ENCODE measurements at places on chromosomes 7 and 10.
A peak's percentile ranks its signal among the peaks of the same experiment; 100 is the strongest.

DNA sequence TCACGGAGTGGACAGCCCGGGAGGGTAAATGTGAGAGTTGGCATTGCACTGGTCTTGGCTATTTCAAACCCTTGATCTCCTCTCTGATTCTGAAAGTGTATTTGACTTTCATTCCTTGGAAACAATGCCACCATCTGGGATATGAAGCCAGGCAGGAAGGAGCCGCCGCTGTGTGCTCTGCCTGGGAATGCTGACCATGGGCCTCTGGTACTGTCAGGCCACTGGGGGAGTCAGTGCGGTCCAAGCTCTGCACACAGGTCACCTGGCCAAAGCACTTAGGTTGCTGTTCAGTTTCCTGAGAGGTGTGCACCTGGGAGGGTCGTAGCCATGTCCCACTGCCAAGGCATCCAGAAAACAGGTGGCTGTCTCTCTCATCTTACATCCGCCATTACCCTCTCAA lies 68.5 kb upstream of the SHH start:
- peak; percentile 4 for DNase-seq

- no peak for DNase-seq
Measured at GRCh38 chr10:97016728-97017473, 168.9 kb downstream of the SLIT1 start.

- DNase-seq, result peak; percentile 72
Measured at GRCh38 chr10:130013335-130014262, 49.5 kb upstream of the EBF3 start.

- no peak for DNase-seq
Measured at GRCh38 chr10:4646547-4646946, 179.5 kb upstream of the AKR1E2 start.

GRCh38 chr10:13790196-13790595 lies 203.4 kb downstream of the PRPF18 start:
- DNase-seq, result no peak

GRCh38 chr7:149715476-149715875 lies 57.9 kb downstream of the ZNF467 start:
- peak; percentile 21 for DNase-seq

GRCh38 chr7:136389933-136390332 lies 412.8 kb upstream of the MTPN start:
- no peak for DNase-seq

DNA sequence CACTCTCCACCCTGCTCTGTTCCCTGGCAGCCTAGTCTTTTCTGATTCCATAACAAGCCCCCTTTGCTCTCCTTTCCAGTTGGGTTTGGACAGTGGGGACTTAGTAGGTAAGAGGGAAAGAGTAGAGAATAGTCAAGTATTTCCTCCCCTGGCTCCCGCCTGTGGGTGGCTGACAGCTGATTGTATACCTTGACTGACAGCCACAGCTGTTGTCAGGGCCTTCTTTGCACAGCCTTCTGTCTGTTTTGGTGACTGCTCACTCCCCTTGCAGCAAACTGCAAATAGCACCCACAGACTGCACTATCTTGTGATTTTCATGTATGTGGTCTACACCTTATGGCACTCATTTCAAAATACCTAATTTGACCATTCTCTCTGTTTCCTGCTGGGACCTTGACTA lies 486.3 kb downstream of the ACTR3B start:
- peak; percentile 29 for DNase-seq

- no peak for DNase-seq
Measured at GRCh38 chr10:85961073-85961472, 405.5 kb downstream of the GRID1 start.

DNA sequence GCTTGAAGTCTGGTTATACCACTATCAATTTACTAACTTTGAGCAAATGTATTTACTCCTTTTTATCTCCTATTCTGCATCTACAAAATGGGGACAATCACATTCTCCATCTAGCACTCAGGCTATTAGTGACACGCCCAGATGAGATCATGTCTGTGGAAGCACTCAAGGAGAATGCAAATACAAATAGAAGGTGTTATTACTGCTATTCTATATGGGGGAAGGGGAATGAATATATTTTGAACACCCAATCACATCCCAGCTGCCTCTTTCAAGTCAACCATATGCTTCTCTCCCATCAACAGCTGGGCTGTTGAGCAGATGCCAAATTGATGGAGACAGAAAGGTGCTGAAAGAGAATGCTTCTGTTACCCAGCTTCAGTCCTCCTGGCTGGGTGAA lies 23.5 kb downstream of the SGMS1 start:
- DNase-seq, result no peak

- DNase-seq, result no peak
Measured at GRCh38 chr7:10780400-10780747, 193.3 kb upstream of the PHF14 start.

DNA sequence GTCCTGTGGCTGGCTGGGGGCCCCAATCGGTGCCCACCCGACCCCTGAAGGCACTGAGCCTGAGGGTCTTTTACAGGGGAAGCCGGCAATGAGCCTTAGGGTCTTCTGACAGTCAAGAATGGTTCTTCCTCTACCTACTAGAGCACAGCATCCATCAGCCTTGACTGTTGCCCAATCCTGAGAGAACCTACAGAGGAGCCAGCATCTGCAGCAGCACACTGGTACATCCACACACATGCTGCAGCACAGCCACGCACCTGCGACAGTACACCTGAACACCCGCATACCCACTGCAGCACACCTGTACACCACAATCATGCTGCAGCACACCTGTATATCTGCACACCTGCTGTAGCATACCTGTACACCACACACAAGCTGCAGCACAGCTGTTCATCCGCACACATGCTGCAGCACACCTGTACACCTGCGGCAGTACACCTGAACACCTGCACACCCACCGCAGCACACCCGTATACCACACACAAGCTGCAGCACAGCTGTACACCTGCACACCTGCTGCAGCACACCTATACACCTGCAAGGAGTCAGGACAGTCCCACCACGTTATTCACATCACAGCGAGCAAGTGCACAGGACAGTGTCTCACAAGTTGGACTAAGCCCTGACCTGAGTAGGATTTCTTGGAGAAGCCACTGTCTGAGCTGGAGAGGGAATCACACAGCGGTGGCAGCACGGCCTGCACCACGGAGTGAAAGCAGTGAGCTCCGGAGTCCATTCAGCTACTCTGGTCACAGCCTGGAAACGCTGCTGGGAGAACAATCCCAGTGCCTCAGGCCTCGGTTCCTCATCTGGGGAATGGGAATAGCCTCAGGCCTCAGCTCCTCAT lies 56.4 kb downstream of the VIPR2 start:
- peak; percentile 7 for DNase-seq

DNA sequence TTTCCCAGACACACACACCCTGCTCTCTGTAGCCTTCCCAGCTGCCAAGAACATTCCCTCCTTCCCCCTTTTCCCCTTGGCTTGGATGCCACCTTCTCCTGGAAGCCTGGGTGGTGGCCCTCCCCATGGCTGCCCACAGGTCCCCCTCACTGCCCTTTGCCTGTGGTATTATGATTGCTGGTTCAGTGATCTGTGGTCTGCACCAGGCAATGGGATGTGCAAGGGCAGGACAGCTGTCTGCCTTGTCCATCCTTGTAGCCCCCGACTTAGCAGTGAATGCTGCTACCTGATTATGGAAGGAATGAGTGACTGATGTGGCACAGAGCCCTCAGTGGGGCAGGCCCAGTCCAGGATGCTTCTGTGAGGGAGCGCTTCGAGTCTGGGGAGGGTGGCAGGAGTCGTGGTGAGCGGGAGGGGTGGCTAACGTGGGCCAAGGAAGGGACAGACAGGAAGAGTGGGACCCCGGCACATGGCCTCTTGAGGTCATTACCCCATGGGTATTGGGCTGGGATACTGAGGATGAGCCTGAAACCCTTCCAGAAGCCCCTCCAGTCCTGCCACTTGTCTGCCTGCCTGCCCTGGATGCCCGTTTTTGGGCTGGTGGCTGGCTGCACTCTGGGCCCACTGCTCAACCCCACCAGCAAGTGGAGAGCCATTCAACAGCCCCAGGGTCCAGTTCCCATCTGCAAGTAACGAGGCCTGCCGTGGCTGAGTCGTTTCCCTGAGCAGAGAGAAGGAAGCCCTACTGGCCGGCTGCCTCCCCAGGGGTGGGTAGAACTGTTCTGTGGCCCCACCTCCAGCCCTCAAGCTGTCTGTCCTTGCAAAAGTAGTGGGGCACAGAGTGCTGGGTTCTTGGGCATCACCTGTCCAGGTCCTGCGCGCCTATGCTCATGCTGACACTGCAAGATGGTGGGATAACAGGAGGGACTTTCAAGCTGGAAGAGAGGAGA lies 8.8 kb downstream of the CHST3 start:
- no peak for DNase-seq

GRCh38 chr10:86526606-86527005 lies 5.0 kb upstream of the WAPL start:
- DNase-seq, result no peak

DNA sequence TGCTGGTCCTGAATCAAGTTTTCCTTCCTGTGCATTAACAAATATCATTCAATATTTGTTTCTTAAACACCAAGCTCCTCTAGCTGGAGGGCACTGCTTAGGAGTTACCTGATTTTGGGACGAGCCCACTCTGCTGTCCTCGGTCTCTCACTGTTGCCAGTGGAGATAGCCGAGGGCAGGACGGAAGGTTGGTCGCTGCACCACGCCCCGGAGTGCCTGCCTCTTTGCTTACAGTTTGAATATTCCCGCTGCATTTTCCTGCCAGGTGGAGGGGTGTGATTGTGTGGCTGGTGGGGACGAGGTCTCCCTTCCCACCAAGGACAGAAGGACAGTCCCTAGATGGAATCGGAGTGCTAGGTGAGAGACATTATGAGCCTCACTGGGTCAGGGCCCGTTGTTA lies 201.5 kb downstream of the DNAJB6 start:
- DNase-seq, result no peak

DNA sequence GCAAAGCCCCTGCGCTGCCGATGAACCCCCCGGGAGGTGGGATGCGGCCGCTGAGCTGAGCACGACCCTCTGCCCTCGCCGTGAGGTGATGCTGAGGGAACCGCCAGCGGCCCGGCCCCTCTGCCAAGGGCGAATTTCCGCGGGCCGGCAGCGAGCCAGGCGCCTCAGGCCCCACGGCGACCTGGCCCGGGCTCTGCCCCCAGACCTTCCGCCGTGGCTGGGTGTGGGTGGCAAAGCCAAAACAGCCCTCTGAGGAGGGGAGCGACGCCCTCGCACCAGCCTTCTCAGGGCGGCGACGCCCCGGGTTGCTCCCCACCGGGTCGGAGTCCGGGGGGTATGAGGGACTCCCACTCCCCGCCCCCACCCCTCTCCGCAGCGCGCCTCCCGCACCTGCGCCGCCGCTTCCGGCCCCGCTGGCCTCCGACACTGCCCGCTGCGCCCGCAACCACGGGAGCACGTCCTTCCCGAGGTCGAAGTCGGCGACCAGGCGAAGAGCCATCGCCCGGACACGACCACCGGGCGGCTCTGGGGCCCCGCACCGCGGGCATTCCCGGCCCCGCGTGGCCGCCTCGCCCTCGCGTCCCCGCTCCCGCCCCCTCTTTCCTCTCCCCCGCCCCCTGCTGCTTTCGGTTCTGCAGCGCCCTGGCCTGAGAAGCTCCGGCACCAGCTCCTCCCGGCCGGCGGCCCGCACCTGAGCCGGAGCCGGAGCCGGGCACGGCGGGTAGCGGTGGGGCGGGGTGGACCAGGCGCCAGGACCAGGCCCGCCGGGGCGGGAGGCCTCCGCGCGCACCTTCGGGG lies at the start of gene GSAP:
Gene GSAP, minus strand, starts transcription at position 527 of the 798 bp plus-strand sequence. Its CDS starts 28 bp downstream, at position 499.
- peak; percentile 61 for DNase-seq

- DNase-seq, result peak; percentile 51
Measured at GRCh38 chr7:130732980-130733930, 752 bp downstream of the KLF14 start.

- no peak for DNase-seq
Measured at GRCh38 chr10:71274901-71275796, 43.9 kb upstream of the SLC29A3 start.

- peak; percentile 33 for DNase-seq
Measured at GRCh38 chr7:3259711-3260400, 41.2 kb upstream of the SDK1 start.

- DNase-seq, result no peak
Measured at GRCh38 chr10:8908013-8908412, 853.5 kb downstream of the GATA3 start.

DNA sequence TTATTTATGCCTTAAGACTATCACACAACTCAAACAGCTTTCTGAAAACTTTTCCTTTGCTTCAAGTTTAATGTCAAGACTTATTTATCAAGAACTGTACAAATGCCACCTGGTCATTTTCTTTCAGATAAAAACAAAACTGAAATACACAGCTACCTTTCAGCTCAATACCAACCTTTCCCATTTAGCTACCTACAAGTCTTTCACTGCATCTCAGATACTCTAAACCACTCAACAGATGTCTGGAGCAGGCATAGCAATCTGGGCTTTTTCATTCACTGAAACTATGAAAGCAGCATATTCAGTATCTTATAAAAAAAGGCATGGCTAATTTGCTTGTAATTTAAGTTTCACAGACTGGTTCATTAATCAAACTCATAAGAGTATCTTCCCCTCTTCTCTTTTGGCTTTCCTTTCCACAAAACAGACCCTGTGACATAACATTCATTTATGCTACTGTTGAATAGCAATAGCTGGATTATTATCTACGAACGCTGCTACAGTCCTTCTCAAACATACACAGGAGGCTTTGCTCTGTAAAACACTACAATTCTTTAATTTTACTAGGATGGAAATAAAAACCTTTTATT lies 8.2 kb downstream of the TRA2A start:
- DNase-seq, result no peak

- DNase-seq, result no peak
Measured at GRCh38 chr7:80392229-80393169, 119.4 kb downstream of the GNAT3 start.
